Stimulated activated CD4-positive, alpha-beta T cell treated with anti-CD3 and anti-CD28 coated beads, Interleukin-12 subunit alpha, Interleukin-12 subunit beta, amount 100 ng/mL, for 24 hours (primary cell): ENCODE measurements at places on chromosomes 6 and 20.
A peak's percentile ranks its signal among the peaks of the same experiment; 100 is the strongest.

GRCh38 chr6:149940672-149940982 is 1.2 kb upstream of the ULBP2 start:
- DNase-seq: no peak

DNA sequence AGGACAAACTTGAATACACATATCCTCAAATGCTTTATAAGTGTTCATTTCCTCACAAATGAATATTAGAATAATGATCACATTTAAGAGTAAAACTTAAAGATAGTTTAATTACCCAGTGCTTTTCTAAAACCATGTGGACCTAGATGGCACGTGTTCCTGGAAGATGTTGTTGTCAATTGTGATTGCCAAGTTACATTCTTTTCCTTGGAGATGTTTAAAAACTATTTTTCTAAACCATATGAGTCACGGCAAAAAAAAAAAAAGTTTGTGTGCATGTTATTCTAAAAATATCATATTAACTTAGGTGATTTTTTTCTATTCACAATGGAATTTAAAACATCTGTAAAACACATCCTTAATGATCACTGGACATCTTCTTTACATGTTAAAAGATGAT is 51.1 kb downstream of the RCAN2 start:
- DNase-seq: no peak

GRCh38 chr6:3926150-3926482 is 76.9 kb downstream of the FAM50B start:
- DNase-seq: no peak

- no peak for DNase-seq
Measured at GRCh38 chr20:906001-906520, 10.1 kb downstream of the ANGPT4 start.

DNA sequence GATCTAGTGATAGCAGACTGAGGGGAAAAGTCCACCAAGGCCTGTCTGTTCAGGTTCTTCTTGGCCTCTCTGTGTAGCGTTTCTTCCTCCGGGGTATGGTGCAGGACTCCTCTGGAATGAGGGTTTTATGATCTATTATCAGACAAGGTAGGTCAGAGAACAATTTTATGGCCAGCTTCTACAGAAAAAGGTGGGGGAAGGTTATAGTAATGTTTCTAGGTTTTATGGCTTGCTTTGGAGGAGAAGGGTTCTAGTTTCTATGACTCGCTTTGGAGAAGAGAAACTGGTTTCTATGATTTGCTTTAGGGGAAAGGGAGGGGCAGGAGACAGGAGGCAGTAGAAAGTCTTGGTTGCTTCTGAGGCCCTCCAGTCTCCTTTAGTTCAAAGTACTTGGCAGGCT is 144.8 kb upstream of the LAMA2 start:
- no peak for DNase-seq

DNA sequence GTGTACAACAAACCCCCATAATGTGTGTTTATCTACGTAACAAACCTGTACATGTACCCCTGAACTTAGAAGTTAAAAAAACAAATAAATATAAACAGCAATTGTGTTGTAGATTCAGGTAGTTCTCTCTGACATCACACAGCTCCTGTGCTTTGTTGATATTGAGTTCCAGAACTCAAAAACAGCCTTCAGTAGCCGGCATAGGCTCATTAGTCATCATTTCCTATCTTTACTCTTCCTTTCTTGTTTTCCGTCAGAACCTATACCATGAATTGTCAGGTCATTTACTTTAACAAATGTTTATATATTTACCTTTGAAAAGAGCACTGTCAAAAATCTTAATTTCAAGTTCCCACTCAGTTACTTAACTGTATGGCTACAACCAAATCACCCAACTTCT is 88.8 kb downstream of the ADTRP start:
- DNase-seq: no peak

- DNase-seq: no peak
Measured at GRCh38 chr6:119980802-119981201, 631.2 kb upstream of the MAN1A1 start.

GRCh38 chr20:51171141-51171540 is 148.2 kb upstream of the KCNG1 start:
- DNase-seq: no peak

DNA sequence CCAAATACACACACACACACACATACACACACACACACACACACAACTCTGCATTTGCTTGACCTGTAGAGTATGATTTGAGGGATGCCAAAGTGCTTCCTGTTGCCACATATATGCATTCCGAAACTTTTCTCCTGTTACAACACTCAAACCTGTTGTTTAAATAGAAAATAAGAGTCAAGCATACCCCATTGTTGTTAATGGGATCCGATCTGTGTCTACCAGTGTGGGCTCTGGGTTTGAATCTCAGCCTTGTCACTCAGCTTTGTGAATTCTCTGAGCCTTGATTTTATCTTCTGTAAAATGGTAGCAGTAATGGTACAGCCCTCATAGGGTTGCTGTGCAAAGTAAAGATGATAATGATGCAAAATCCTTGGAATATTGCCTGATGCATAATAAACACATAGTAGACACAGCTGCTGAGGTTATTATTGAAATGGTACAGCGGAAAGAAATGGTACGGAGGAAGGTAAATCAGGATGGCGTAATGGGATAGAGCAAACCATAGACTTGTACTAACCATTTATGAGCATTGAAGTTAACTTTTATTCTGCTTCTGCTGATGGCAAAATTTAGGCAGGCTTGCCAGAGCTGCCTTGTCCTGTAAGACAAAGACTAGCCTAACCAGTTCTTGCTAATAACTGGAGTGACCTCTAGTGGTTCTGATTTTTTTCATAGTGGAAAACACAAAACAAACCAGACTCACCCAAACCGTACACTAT is 113.5 kb upstream of the PHACTR1 start:
- no peak for DNase-seq

GRCh38 chr6:45710304-45710821 is 305.3 kb downstream of the CLIC5 start:
- peak; percentile 79 for DNase-seq

- DNase-seq: no peak
Measured at GRCh38 chr20:14360416-14360815, 23.0 kb upstream of the FLRT3 start.

DNA sequence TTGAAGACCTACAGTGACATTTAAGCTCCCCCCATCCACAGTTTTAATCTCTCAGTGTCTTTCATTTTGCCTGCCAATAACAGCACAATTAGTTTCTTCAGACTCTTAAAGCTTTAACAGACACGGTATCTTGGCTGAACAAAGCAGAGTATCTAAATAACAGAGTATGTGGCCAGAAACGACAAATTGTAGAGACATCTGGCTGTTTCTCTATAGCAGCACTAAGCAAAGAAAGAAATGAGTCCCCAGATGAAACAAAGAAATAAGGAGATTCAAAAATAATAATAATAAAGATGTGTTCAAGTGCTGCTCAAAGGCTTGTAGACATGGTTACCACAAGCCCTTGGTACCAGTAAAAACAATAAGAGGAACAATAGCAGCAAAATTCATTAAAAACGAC is 97.8 kb upstream of the HDAC2 start:
- DNase-seq: no peak

DNA sequence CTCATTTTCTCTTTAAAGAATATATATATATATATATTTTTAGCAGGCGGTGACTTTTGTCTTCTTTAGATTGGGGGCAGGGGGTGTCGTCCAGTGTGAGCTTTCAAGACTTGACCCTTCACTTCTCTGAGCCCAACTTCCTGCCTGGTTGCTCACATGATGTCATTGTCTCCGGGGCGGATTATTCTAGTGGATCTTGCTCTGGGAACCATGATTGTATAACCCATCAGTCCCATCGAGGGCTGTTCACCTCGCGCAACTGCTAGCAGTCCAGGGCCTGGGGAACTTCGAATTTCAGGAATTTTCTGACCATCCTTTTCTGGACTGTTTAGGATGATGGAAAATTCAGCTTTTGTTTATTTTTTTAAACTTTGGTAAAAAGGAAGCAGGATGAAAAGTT is 1.0 kb downstream of the IGF2R start:
- no peak for DNase-seq

DNA sequence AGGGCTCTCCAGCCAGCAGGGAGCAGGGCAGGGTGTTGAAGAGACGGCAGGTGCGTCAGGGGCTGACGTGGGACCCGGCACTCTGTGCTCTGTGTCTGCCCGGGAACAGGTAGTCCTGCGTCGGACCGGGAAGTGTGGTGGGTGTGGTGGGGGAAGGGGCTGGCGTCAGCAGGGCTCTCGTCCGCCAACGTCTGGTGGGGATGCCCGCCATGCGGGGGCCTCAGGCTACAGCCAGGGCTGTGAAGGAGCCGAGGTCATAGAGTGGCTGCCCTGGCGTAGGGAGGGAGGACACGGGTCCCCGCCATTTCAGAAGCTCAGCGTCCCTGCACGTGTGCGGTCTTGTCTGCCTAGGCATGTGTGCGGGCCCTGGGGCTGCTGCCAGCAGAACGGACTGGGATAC is 25.3 kb downstream of the DNAJC5 start:
- DNase-seq: no peak

DNA sequence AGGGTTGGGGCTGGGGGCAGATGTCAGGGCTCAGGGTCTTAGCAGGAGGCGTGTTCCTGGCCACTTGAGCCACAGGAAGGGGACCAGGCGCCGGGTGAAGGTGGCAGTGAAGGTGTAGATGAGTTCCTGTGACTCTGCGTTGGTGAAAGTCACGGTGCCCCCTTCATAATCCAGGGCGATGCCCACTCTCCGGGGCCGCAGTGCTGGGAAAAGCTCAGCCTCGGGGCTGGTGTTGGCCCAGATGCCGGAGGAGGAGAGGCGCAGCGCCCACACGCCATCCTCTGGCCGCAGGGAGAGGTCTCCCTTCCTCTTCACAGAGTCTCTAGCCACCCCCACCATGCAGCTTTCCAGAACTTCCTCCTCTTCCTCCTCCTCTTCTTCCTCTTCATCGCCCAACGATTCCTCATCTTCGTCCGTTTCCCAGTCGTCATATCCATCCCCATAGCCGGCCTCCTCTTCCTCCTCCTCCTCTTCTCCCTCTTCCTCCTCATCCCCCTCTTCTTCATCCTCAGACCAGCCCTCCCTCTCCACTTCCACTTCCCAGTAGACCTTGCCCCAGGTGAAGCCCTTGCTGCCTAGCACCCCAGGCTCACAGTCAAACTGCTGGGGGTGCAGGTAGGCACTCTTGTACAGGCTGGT is 22.6 kb downstream of the TRIM15 start:
- DNase-seq: no peak

GRCh38 chr6:170007468-170008293 is 256.3 kb downstream of the ERMARD start:
- DNase-seq: no peak

DNA sequence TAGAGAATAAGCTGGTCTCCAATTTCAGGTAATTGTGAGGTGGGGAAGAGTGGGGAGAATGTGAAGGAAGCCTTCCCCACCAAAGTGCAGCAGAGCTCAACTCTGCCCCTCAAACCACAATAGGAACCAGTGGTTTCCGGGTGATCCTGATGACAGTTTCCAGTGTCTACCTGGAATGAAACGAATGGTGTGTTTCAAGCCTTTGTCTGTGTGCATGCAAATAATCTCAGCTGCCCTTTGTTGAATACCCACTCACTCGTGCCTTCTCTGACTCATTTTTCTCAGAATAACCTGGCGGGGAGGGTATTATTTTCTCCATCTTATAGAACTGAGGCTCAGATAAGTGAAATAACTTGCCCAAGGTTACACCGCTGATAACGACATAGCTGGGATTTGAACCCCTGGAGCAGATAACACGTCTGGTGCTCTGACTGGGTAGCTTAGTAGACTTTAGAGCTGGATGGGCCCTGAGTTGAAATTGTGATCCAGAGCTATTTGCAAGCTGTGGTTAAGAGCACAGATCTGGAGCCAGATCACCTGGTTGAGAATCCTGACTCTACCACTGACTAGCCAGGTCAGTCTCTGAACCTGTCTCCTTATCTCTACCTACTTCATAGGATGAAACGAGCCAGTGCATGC is 85.1 kb downstream of the EYA2 start:
- DNase-seq: no peak
